IMR-90 (cell line): ENCODE measurements at places on chromosomes 7 and 10. TPM values are rescaled to one million over a fixed set of nuclear protein-coding genes. Genes with fewer than 3 reads are reported as not detected.

- no peak for DNase-seq
Measured at GRCh38 chr10:66983475-66983818, 57.6 kb downstream of the LRRTM3 start.

DNA sequence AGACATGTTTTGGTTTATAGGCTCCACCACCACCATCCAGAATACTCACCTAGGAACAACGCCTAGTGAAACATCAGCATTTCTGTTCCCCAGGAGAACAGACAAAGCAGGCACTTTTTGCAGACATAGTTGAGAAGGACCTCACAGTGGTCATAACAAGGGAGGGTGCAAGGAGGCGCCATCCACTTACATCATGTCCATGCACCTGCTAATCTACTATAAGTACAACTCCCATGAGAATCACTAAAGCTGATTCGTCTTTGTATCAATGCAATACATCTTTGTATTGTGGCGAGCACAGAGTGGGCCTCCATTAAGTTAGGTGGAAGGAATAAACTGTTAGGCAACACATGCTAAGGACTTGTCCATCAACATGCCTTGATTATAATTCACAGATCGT lies 207.1 kb downstream of the KCNMA1 start:
- no peak for DNase-seq

GRCh38 chr10:131876017-131876416 lies 24.8 kb upstream of the PPP2R2D start:
- DNase-seq: no peak

DNA sequence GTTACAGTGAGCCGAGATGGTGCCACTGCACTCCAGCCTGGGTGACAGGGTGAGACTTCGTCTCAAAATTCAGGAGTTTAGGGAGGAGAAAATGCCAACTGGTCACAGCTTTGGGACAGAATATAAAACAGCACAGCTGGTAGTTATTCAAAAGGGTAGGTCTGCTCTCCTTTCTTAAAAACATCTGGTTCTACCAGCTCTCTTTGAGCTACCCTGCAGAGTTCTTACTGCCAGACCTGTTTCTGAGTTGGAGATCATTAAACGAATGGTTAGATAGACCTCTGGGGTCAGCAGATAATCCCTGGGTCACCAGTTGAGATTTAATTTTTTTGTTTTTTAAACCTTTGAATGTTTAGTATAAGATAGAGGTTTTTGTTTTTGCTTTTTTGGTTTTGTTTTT lies 52.6 kb downstream of the MCU start:
- no peak for DNase-seq

DNA sequence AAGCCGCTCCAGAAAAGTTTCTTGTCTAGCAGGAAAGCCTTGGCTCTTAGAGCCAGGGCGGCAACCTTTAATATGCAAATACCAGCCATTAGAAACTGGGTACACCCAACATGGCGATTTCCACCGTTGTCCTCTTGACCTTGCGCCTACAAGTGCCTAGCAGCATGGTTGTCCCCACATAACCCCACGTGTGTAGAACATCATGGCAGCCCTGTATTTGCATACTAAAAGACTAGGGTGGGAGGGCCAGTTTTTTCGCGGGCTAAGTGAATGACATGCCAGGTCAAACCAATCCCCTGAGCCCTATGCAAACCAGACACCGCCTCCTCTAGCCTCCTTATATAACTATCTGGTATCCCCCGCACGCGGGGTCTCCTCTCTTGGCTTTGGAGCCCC lies 58.4 kb upstream of the FZD8 start:
- no peak for DNase-seq

GRCh38 chr7:77538281-77539212 lies 1.5 kb downstream of the PTPN12 start:
- peak; percentile 93 for DNase-seq

DNA sequence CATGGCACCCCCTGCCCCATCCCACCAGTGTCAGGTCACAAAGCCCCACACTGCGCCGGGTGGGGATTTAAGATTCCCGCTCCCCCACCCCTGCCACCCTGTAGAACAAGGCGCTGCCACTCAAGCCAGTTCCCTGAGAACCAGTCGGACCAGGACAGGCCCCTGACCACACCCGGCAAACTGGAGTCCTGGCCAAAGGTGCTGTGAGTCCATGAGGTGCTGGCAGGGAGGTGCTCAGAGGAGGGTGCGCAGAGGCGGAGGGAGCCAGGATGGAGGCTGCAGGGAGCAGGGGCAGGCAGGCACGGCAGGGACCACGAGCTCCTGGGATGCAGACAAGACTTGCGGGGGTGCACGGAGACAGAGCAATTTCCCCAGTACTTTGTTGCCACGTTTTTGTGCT lies 19.7 kb upstream of the GDI2 start:
- no peak for DNase-seq

DNA sequence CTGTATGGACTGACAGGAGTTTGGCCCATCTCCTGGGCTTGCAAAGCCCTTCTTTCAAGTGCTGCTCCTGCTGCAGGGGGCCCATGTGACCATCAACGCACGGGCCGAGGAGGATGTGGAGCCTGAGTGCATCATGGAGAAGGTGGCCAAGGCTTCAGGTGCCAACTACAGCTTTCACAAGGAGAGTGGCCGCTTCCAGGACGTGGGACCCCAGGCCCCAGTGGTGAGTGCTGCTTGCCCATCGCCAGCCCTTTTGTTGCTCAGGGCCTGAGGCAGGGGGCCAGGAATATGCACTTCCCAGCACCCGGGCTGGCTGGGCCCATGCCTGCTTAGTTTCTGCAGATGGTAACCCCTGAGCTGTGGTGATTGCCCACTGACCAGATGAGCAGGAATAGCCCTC lies 8.7 kb downstream of the PGAM2 start:
- DNase-seq: no peak

GRCh38 chr10:11958956-11959355 lies 83.7 kb downstream of the UPF2 start:
- no peak for DNase-seq

DNA sequence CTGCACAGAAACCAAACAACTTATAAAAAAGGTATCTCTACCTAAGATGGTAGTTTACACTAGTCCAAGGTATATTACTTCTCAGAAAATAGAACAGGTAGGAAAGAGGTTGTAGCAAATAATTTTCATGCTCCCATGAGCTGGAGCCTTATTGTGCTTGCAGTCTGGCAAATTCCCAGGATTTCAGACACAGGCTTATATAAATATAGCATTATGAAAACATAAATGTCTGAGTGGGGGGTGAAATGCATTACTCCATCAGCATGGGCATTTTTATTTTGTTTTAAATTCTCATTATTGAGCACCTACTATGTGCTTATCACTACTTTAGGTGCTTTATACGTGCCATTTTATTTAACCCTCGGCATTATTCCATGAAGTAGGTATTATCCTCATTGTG lies 83.0 kb upstream of the PHYHIPL start:
- no peak for DNase-seq

GRCh38 chr10:20288060-20288459 lies 471.8 kb downstream of the PLXDC2 start:
- DNase-seq: no peak

GRCh38 chr10:131588704-131589220 lies 277.2 kb upstream of the TCERG1L start:
- no peak for DNase-seq

DNA sequence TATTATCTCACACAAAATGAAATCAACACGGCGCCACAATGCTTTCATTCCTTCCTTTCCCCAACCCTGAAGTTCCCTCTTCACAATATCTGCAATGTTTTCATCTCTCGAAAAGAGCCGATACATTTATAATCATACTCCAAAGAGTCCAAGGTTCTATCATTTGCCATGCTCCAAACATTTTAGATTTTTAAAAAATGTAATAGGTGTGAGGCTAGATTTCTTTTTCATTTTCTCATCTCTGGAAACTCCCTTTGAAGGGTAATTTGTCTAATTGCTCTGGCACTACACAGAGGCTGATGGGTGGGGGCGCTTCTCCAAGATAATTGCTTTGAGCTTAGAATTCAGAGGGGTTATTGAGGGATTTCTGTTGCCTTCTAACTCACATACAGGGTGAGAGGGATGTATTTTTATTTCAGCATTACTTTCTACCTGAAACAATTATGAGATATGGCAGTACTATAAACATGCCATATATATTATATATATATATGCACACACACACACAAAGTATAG lies 4.9 kb downstream of the DLX5 start:
- no peak for DNase-seq

DNA sequence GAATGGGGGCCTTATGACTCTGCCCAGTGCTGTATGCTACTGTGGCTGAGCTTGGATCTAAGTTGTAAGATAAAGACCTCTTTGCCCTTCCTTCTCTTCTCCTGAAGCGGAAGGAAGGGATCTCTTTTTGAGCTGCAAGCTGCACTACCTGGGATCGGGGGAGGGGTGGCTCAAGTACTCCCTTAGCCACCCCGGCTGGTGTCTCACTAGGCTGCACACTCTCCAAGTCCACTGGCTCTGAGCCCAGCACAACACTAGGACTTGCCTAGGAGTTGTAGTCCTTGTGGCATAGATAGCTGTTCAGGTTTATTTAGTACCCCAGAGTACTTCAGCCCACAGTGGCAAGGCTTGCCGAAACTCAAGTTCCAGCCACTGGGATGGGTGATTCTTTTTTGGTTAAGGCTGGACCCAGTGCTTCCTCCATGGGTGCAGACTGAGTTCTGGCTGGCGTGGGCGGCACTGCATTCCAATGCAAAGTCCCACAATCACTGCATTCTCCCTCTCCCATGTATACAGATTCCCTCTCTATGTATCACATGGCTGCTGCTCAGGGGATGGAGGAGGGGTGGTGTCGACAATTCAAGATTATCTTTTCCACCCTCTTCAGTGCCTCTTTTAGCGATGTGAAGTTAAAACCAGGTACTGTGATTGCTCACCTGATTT lies 76.2 kb upstream of the SLC25A13 start:
- peak; percentile 39 for DNase-seq

DNA sequence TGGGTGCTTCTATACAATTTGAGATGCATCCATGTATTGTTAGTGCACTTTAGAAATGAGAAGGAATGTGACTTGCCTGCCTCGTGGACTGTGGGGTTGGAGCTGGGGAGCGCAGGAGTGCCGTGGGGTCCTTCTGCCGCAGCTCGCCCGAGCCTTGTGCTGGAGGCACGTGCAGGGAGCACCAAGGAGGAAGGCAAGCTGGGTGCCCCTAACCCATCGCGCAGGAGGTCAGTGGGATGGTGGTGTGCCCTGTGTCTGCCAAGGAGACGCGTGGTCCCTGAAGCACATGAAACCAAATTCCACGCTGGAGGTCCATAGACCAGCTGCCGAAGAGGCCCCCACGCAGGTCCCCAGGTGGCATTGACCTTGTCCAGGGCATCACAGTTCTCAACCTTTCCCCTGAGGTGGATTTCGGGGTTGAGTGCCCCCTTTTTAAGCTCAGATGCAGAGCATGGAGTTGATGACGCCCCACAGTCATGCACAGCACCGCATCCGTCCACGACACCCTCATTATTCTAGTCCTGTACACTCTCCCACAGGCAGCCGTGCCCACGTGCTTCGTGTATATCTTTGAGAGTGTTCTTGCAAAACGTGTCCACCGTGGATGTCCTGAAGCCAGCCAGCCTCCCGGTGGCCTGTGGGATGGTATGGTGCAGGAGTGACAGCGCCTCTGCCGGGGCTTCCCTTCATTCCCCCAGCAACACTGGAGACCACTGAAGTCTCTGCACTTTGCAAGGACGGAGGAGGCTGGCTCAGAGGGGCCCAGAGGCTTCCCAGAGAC lies 35.5 kb downstream of the FKBP6 start:
- no peak for DNase-seq

GRCh38 chr10:110859206-110859972 lies 12.3 kb upstream of the PDCD4 start:
- DNase-seq: no peak

DNA sequence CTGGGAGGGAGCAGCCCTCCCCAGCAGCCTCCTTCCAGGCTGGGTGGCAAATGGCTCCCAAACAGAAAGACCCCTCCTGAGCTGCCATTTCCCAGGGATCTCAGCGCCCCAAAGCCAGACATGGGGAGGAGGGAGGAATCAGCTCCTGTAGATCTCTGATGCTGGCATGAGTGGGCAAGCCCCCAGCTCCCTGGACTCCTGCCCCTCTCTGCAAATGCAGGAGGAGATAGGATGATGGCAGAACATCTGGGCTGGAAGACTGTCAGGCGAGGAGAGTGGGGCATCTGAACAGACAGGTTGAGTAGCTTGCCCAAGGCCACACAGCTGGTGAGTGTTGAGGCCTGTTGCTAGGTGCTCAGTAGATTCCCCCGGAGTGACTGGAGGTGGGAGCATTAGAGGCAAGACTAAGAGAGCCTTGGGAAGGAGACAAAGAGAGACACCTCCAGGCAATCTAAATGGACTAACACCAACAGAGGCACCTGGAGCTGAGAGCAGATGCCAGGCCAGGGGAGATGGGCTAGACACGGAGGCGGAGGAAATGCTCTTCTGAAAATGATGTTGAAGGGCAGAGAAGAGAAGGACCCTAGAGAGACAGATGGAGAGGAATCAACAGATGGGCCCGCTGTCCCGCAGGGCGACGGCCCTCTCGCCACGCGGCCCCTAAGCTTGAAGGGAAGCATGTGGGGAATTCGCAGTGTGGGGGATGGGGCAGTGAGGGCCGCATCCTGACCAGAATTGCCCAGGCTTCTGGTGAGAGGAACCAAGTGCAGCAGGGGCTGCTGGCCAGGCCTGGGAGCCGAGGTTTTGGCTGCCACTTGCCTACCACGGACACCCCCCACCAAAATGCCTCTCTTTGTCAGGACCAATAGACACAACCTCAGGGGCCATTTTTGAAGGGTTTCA lies 84.8 kb upstream of the LRRC4 start:
- DNase-seq: no peak

DNA sequence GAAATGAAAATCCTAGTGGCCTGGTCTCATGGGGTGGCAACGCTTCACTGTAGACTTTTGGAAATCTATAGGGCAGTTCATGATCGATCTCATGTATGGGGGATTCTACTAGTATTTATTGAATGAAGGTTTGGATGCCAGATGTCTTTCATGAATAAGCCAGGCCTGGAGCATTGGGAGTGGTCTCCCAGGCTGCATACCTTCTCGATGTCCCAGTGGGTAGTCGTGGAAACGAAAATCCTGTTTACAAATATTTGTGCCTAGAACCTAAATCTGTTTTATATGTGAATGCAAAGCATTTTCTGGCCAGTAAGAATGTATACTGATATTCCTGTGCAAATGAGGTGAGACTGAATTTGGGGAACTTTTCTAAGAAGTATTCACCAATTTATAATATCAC lies 105.0 kb upstream of the C1QL3 start:
- DNase-seq: no peak

GRCh38 chr10:23040002-23040401 lies 55.4 kb upstream of the MSRB2 start:
- DNase-seq: no peak

MRPS24 gene
- 151 and 169 TPM in 2 replicates for total RNA-seq

VWDE gene
- 0.18 and 0.28 TPM in 2 replicates for total RNA-seq

UCN3 gene
- total RNA-seq: not detected in 2 replicates

PRLHR gene
- not detected in 2 replicates for total RNA-seq

TFR2 gene
- under 0.01 and 0.18 TPM in 2 replicates for total RNA-seq

ZNF775 gene
- total RNA-seq: 1.4 TPM in 2 replicates

CTAGE4 gene
- total RNA-seq: not detected in 2 replicates
